ENCODE measurements at places on chromosomes 6 and 20. TPM values are rescaled to one million over a fixed set of nuclear protein-coding genes. Genes with fewer than 3 reads are reported as not detected.

DNA sequence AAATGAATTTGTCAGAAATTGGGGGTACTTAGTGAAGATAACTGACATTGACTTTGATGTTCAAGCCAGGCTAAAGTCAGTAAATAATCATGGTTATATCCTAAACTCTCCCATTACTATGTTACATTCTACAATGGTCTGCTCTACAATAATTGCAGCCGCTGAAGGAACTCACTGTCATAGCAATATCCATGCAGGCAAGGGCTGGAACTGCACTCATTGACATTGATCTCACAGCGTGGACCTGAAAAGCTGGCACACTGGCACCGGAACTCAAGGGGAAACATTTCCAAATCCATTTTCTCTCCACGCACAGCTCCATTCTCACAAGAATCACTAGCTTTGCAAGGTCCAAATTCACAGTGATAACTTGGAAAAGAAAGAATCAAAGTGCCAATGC lies 702.7 kb downstream of the EYS start:
- no peak for DNase-seq

Gene OR2B6
- not detected for total RNA-seq

DNA sequence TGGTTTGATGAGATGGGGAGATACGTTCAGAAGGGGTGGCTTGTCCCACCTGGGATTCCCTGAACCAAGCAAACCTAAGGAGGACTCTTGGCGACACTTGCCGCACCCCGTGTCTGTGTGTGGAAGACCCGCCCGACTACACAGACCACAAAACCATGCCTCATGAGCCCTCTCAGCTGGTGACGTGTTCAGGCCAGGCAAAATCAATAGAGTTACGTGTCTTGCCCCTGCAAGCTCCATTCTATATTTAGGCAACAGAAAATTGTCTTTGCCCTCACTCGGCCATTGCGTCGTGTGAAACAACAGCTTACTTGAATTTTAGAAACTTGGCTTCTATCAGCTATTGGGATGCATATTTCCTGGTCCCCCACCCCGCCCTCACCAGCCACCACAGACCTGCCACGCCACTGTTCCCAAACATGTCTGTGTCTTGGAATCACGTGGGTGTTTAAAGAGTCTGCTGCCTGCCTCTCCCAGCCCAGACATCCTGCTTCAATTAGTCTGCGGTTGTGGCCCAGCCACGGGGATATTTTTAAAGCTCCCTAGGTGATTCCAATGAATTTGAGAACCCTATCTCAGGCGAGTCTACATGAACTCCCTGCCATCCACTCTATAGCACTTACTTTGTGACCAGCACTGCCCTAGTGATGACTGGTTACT lies 279.2 kb upstream of the EXOC2 start:
- DNase-seq = no peak

DNA sequence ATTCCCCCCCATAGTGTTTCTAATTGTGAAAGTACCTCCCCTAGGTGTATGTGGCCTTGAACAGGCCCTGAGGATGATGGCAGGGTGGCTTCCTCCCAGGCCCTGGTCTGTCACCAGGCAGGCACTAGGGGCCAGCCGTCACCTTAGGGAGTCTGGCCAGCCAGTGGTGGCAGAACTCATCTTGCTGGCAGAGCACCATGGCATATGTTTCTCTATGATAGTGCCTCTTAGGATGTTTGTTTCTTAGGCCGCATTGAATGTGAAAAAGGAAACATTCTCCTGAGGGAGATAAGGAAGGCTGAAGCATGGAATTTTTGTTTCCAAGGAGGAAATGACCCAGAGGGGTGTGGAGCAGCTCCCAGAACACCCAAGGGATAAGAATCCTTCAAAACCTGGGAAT lies 45.2 kb upstream of the KLHL31 start:
- no peak for DNase-seq
